ENCODE measurements at places on chromosomes 13 and 19.

- DNase-seq = peak; percentile 18
These were observed 37.6 kb upstream of the SHKBP1 start for GRCh38 chr19:40539070-40539469.

DNA sequence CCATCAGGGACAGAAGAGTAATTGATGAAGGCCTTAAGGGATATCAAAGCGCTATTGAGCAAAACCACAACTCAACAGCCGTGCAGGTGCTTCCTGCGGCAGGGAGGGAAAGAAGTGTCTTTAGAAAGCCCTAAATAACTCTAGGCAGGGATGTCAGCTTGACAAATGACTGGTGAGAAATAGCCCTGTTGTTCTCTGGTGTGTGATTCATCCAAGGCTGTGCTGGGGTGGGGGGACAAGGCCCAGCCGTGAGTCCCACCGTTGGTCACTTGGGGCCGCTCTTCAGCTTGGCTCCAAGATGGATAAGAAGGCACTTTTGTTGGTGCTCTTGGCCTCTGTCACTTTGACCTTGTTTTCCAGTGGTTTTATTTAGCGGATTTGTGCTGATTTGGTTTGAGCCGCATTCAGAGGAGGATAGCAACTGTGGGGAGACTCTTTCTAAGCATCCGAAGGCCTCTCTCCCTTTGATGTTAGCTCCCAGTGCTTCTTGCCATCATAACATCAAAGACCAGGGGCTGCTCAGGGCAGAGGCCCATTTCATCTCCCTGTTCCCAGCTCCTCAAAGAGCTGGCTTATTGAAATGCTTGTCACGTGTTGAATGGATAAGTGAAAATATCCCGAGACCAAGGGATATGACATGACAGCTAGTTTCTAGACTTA lies 130.3 kb upstream of the SERP2 start:
- peak; percentile 74 for DNase-seq

DNA sequence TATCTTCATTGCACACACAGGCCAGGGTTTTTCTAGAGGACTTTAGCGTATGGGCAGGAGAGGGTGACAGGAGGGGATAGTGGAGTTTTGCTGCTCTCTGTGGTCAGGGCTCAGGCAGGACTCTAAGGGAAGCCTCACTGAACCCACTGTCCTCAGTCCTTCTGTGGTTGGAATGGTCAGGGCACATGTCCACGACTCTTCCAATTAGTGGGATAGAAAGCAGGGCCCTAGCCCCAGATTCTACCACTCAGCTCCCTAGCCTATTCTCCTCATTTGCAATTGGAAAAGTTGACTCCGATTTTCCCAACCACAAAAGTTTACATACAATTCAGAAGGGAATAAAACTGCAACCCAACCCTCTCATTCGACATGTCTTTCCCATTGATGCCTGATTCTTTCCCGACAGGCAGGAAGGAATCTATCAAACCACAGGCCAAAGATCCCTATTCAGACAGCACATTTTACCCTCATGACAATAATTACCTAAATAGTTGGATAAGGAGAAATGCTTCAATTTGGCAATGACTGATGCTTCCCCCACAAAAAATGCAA lies 38.2 kb downstream of the TGDS start:
- DNase-seq = no peak

DNA sequence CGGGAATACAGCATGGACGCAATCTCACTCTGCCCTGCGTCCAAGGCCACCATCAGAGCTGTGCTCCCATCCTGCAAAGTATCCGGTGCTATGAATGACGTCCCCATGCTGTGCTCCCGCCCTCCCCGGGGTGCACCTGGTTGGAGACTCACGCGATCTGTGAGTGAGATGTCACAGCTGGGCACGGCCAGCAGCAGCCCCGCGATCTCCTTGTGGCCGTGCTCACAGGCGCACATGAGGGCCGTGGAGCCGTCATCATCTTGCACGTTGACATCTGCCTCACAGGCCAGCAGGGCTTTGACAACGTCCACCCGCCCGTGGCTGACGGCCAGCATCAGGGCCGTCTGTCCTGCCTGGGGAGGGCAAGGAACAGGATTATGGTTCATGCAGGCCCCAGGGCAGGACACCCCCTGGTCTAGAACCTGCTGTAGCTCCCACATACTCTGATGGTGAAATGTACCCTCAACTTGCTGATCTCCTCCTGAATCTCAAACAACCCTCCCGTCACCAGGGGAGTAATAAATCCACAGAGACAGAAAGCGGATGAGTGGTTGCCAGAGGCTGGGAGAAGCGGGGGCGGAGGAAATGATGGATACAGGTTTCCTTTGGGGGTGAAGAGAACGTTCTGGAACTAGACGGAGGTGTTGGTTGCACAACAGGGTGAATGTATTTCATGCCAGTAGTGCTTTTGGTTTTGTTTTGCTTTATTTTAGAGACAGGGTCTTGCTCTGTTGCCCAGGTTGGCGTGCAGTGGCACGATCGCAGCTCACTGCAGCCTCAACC lies 14.5 kb upstream of the SPC24 start:
- peak; percentile 78 for DNase-seq

DNA sequence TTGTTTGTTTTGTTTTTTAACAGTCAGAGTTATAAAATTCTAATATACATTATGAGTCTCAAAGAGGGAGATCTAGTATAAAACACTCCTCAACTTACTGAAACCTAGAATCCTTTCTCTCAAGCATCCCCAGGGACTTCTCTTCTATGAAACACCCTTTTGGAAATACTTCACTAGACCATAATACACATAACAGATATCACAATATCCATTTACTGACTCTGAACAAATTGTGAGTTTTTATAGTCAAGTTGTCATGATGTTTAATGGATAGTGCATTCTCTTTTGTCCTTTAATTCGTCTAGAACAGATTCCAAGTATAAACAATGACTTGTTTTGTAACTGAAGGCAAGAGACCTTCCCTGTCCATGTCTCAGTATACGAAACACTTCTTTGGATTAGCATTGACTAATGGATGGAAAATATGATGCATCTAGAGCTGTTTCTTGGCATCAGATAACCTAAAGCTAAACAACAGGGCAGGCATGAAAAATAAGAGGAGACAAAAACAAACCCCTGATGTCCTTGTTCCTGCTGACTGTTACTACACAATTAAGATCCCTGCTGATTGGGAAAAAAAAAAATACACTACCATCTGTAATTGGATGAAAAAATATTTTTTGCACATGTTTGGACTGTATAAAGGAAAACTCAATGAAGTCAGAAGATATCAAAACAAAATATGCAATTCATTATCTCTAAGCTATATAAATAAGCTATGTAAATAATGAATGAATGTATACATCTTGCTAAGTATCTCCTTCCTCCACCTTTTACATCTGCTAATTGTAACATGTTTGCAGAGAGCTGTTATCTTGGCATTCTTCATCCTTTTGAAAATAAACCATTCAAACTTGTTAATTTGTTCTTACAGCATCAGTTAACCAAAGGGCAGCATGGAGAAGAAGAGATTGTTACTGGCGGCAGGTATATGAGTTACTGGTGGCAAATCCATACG lies 214.2 kb downstream of the LACC1 start:
- no peak for DNase-seq

GRCh38 chr19:39203372-39204341 lies at the start of gene SYCN:
TSS of gene SYCN (minus strand) at chr19:39204263. CDS start at chr19:39204254, 9 bp downstream.
- DNase-seq = no peak

DNA sequence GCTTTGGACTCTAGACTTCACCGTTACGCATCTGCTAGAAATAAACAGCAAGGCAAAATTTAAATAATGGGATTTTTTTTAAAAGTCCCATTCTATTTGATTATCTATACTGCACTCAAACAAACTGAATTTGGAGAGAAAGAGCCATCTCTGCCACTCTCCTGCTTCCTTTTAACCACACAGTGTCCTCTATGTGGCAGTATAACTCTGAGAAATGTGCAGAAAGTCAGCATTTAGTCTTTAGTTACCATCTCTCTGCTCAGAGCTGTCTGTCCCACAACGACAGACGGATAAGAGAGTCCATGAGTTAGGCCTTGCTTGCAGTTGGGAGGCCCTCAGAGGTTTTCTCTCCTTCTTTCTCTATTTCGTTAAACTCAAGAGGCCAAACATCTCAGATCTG lies 21.2 kb downstream of the CCNA1 start:
- DNase-seq = no peak

DNA sequence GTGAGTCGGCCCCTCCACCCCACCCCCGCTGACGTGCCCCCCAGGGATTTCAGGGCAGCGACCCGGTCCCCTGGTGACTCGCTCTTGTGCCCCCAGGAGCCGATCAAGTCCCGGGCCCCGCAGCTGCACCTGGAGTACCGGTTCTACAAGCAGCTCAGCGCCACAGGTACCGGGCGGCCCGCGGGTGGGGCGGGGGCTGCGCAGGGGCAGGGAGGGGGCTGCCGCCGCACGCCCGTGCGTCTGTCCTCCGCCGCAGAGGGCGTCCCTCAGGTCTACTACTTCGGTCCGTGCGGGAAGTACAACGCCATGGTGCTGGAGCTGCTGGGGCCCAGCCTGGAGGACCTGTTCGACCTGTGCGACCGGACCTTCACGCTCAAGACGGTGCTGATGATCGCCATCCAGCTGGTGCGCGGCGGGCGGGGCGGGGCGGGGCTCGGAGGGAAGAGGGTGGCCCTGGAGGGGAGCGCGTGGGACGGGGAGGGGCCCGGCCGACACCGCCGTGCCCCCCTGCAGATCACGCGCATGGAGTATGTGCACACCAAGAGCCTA lies 37.1 kb downstream of the BTBD2 start:
- no peak for DNase-seq

- no peak for DNase-seq
These were observed 41.6 kb downstream of the TM9SF2 start for GRCh38 chr13:99542788-99543406.

- DNase-seq = no peak
These were observed 18.7 kb upstream of the NMRK2 start for GRCh38 chr19:3914199-3914598.

GRCh38 chr19:14715841-14716240 lies 26.0 kb downstream of the ZNF333 start:
- DNase-seq = no peak

- no peak for DNase-seq
These were observed 69.4 kb downstream of the SLC7A9 start for GRCh38 chr19:32800191-32800590.

DNA sequence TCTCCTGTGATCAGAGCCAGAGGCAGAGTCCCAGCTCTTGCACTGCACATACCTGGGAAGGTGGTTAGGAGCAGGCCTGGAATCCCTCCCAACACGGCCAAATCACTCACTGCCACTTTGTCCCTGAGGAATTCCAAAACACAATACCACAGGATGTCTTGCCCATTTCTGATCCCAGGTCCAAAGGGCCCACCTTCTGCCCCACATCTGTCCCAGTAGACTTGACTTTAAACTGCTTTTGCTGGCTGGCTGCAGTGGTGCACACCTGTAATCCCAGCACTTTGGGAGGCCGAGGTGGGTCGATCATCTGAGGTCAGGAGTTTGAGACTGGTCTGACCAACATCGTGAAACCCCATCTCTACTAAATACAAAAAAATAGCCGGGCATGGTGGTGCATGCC lies 18.9 kb downstream of the ZNF536 start:
- DNase-seq = no peak

DNA sequence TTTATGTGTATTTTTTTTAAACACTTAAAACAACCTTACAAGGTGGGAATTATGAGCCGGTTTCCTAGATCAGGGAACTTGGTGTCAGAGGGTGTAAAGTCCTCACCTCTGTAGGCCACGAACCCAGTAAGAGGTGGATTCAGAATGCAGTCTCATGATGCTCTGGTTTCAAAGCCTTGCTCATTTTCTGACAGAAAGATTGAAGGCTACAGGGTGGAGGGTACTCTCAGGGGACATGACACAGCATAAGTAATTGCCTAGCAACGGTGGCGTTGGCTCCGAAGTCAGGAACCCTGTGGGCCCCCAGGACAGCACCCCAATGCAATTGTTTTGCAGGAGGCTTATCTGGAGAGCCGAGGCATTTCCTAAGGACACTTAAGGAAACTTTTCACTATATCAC lies 794.7 kb downstream of the EFNB2 start:
- DNase-seq = no peak

- peak; percentile 47 for DNase-seq
These were observed 5.5 kb upstream of the IFI30 start for GRCh38 chr19:18167975-18168645.

DNA sequence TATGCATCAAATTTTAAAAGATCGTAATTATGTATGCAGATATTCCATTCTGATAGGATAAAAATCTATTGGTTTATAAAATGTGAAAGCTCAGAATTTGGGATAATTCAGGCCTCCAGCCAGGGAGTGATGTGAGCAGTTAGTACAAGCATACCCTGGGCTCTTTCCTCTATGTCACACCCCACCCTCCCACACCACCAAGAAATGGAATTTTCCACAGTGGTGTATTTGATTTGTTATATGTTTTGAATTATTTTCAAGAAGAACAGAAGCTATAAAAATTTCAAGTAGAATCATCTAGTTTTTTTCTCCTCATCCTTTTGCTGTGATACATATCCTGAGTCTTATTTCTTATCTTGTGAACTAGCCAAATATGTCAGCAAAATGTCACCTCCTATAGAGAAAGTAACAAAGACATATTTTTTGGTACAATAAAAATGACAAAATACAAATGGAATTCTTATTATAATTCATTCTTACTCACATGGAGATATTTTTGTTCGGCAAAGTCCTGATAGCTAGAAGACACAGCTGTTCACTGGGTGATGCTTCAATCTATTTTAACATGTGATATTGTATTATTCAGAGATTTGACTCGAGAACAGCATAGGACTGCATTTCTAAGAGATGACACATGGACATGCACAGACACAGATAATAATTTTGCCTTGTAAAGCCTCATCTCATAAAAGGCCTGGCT lies 61.2 kb upstream of the FRY start:
- no peak for DNase-seq

DNA sequence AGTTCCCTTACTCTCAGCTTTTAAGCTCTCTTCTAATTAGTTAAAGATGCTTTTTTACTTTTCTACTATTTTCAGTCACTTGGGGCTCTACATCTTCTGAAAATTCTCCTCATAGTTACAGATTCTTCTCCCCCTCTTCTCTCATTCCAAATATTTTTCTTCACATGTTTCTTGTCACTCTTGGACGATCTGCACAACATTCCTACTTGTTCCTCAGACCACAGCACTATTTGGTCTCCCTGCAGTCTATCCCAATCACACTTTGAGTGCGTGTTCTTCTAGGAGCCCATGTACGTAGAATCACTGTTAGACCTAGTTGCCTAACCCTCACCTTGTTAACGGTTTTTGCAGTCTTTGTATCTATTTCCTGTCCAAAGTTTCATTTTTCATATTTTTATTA lies 222.5 kb upstream of the SPRY2 start:
- no peak for DNase-seq

DNA sequence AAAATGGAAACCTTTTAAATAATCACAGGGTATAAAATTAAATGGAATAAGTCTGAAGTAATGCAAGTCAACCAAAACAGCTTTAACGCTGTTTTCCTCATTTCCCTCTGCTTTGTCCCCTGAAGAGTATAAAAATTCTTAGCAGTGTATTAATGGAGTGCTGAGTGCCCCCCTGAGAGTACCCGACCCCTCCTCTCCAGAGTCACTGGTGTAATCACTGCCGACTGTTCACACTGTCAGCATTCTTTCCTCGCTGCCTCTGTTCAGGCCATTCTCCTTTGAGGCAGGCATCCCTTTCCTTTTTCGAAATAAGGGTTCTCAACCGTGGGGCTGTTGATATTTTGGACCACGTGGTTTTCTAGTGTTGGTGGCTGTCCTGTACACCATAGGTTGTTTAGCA lies 146.9 kb upstream of the SLC10A2 start:
- no peak for DNase-seq

- DNase-seq = peak; percentile 43
These were observed 1573.3 kb downstream of the PCDH9 start for GRCh38 chr13:65656740-65657329.

- peak; percentile 20 for DNase-seq
These were observed 255.5 kb downstream of the KCTD12 start for GRCh38 chr13:76630629-76631230.

Measured in cardiac fibroblast (primary cell).